Amniotic stem cell (primary cell): ENCODE measurements at places on chromosomes 2 and 18.

DNA sequence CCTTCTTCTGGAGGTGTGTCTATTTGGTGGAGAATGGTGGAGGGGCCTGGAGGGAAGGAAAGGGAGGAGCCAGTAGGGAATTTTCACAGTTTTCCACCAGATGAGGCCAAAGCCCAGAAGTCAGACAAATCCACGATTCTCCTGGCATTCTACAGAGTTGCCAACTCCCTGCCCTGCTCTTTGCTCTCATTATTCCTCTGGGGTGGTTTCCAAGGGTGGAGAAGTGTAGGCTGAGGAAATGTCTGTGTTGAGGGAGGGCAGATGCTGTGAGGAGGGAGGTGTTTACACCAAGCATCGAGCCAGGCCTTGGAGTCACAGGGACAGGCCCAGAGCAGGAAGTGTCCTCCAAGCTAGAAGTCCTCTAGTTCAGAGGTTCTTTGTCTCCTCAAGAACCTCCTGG, 124.1 kb upstream of the LGALSL start:
- DNase-seq: no peak

GRCh38 chr2:215832791-215833190, 180.6 kb downstream of the MREG start:
- DNase-seq: no peak

DNA sequence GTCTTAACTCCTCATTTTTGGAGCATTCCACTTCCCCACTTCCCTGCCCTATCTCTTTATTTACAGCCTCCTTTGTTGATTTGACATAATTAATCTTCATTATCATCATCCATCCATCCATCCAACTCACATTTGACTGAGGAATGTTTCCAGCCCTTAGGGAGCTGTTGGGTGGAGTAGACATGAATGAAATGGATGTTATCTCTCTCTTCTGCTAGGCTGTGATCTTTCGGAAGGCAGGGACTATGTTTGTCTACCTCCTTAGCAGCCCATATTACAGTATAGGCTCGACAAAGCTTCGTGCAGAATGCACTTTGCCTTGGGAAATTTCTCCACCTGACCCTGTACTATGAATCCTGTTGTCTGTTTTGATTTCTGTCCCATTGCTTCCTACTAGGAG, 7.7 kb upstream of the EFEMP1 start:
- no peak for DNase-seq

GRCh38 chr2:63755965-63756364, 85.7 kb upstream of the UGP2 start:
- no peak for DNase-seq
